ENCODE measurements at places on chromosomes 11 and 22.

DNA sequence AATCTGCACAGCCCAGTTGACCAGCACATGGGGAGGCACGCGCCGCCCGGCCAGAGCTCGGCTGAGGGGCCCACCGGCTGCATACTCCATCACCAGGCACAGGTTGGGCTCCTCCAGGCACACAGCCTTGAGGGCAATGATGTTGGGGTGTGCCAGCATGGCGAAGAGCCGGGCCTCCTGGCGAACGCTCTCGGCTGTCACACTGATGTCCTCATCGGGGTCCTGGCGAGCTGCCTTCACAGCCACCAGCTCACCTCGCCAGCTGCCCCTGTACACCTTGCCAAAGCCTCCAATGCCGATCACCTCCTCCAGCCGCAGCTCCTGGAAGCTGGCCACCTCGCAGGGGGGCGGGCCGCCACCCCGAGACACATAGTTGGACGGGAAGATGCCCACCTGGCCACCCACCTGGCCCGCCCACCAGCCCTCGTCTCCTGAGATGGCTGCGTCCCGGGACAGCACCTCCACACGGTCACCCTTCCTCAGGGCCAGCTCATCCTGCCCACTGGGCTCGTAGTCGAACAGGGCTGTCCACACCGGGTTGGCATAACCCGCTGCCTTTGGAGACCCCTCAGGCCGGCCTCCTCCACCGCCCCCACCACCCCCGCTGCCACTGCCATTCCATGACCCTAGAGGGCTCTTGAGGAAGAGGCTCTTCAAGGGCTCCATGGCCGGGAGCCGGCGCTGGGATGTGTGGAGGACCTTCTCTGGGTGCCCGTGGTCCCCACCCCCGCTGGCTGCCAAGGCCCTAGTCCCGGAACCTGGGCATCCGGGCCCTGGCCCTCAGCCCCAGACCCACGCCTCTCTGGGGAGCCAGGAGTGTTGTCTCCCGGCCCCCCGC lies 711 bp downstream of the MAP3K11 start:
- peak; percentile 88 for DNase-seq

DNA sequence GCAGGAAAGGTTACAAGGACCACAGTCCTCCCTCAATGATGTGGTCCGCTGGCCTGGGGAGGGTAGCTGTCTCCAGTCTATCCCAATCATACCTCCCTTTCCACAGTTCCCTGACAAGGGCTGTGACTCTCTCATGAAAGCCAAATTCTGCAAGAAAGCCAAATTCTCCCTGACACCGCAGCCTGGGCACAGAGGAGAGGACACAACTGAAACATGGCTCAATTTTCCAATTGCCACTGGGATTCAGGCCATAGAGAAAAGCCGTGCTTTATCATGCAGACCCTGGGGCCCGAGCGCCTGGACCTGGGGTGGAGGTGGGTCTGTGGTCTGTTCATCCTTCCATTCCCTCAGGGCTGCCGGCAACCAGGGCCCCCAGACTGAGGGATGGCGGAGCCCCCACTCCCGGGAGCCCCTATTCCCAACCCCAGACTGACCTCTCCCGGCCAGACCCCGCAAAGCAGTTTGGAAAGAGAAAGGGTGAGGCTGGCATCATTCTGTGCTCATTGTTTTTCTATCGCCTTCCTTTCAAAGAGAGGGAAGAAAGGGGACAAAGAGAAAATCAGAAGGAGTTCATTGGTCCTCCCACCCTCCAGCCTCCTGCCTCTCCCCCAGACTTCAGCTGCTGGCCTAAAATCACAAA lies 239.5 kb downstream of the BUD13 start:
- DNase-seq = no peak

DNA sequence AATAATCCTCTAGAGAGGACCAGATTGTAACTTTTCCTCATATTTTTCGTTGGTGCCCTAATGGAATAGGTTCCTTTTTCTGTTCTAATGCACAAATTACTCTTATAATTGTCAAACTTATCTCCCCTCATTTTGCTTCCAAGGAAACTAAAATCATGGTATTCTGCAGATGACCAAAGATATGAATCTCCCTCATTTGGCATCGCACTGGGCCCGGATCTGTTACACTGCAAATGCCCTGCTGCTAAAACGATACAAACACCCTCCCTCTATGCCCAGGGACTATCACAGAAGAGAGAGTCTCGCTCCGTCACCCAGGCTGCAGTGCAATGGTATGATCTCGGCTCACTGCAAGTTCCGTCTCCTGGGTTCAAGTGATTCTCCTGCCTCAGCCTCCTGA lies 7.6 kb downstream of the KLHDC7B start:
- no peak for DNase-seq

- DNase-seq = no peak
Observed at GRCh38 chr11:95296621-95297025, 65.6 kb upstream of the SESN3 start.

- DNase-seq = no peak
Observed at GRCh38 chr11:116414357-116414880, 358.4 kb downstream of the BUD13 start.

DNA sequence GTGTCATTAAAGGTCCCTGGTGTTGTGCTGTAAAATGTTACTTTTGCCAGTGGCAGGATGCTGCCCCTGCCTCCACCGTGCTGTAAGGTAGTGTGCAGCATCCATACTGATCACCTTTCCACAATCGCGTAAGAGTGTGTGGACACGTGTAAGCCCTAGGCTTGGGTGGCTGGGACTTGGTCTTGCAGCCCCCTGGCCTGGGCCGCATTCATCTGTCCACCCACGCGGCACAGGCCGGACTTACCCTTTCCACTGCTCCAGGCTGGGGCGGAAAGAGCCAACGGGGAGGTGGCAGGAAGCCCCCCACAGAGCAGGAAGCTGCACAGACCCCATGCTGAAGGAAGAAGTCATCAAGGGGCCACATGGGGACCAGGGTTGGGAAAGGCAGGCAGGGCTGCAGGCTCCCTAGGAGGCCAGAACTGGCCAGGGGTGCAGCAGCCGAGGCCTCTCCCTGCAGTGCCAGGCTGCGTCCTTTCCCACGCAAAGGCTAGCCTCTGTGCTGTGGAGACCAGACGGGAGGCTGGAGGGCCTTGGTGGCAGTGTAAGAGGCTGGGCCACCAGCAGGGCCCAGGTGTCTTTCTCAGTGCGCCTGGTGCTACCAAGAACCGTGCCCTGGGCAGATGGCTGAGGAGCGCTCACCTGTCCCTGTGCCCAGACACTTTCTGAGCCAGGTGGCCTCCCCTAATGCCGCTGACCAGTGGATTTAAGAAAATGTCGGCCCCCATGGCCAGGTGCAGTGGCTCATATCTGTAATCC lies 11.7 kb upstream of the TMEM191C start:
- peak; percentile 26 for DNase-seq

DNA sequence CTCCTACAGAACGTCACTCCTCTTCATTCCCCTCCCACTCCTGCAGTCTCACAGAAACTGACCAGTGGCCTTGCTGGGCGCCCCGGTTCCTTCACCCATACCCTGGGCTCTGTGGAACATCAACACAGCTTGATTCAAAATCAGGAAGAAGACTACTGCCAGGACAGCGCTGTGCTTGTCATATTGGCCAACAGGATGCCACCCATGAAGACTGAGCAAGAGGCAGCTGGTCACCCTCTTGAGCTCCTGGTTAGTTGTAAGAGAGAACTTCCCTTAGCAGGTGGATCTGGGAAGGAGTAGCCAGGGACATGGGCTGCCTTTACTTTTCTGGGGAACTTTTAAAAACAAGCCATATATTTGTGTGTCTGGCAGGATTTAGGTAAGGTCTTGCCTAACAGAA lies 110.4 kb upstream of the TIMP3 start:
- no peak for DNase-seq

- DNase-seq = no peak
Observed at GRCh38 chr22:27150544-27150941, 493.2 kb downstream of the MIAT start.

DNA sequence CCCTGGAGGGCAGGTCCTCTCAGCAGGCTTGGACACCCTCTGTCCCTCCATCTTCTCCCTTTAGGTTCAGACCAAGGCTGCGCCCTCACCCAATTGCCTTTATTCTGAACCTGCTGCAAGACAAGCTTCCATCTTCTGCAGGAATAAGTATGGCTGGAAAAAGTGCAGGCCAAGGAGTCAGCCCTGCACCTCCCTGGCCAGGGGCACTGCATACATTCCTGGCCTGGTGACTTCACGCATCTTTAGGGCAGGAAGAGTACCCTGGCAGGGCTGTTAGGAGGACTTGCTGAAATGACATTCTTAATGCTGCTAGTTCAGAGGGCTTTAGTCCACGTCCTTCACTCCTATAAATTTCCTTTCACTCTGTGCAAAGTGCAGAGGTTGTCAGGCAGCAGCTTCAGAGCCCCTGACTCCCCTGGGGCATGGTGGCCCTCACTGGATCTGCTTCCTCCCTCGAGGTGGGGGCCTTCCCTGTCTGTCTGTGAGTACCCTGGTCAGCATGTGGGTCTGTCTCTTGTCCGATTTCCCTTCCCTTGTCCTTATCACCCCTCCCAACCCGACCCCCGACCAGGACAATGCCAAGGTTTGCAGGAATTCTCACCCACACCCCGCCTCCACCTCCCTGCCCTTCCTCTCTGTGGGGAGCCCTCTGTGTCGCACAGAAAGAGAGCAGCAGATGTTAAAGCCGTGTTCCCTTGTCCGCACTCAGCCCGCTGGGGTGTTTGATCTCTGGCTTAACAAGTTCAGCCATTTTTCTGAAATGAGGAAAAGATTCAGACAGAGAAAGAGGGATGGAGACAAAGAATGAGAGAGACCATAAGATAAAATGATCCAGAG lies 124.5 kb upstream of the SYT13 start:
- DNase-seq = no peak

GRCh38 chr22:41561335-41561734 lies 525 bp downstream of the CSDC2 start:
- DNase-seq = no peak

GRCh38 chr11:108697872-108698473 lies 33.1 kb downstream of the DDX10 start:
- DNase-seq = no peak

DNA sequence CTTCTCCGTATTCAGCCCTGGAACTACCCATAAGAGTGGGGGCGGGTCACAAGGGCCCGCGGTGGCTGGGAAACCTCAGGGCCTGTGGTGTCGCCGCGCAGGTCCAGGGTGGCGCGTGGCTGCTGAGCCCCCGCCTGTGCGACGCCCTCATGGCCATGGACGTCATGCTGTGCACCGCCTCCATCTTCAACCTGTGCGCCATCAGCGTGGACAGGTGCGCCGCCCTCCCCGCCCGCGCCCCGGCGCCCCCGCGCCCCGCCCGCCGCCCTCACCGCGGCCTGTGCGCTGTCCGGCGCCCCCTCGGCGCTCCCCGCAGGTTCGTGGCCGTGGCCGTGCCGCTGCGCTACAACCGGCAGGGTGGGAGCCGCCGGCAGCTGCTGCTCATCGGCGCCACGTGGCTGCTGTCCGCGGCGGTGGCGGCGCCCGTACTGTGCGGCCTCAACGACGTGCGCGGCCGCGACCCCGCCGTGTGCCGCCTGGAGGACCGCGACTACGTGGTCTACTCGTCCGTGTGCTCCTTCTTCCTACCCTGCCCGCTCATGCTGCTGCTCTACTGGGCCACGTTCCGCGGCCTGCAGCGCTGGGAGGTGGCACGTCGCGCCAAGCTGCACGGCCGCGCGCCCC lies 2.4 kb downstream of the DRD4 start:
- DNase-seq = peak; percentile 86

GRCh38 chr22:43974028-43974545 lies 18.8 kb downstream of the SAMM50 start:
- DNase-seq = no peak

DNA sequence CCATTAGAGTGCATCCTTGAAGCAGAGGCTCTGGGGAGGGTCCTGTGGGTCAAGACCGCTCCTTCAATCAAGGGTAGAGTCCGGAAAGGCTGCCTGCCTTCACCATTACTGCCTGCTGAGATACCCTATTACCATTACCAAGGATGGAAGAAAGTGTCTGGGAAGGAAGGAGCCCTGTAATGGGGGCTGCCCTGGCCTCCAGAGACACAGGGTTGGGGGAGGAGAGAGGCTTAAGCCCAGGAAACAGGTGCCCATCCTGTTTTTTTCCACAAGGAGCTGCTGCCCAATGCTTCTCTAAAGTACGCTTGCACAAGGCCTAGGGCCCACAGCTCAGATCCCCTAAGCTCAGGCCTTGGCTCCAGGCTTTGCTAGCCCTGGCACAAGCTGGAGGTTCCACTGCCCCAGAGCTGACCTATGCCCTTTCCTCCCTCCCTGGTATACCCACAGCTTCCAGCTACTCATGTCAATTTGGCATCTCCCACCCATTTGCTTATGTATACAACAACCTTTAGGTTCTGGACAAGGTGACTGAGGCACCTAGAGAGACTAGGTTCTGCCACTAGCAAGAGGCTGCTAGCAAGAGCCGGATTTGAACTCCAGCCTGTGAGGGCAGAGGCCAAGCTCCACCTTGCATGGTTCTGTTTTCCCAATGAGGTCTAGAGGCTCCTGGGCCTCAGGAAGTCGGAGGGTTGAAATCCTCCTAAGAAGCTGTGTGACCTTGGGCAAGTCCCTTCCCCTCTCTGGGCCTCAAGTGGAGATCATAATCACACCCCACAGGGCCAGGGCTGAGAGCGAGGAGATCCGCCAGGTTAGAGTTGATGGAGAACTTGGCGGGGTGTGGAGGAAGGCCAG lies 1.5 kb upstream of the PLCB3 start:
- no peak for DNase-seq

GRCh38 chr22:49051491-49052022 lies 776.1 kb downstream of the BRD1 start:
- DNase-seq = no peak

DNA sequence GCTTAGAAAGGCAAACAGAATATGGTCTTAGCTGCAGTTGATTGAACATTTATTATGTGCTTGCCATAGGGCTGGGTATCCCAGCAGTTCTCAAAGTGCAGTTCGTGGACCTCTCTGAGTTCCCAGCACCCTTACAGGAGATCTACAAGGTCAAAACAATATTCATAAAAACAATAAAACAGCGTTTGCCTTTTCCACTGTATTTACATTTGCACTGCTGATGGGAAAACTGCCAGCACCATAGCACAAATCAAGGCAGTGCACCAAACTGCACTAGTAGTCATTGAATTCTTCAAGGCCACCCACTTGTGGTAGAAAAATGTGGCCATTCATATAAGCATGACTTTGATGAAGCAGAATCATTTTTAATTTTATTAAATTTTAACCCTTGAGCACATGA lies 128.1 kb downstream of the CCDC34 start:
- no peak for DNase-seq

GRCh38 chr11:92264350-92264749 lies 39.7 kb downstream of the FAT3 start:
- no peak for DNase-seq

DNA sequence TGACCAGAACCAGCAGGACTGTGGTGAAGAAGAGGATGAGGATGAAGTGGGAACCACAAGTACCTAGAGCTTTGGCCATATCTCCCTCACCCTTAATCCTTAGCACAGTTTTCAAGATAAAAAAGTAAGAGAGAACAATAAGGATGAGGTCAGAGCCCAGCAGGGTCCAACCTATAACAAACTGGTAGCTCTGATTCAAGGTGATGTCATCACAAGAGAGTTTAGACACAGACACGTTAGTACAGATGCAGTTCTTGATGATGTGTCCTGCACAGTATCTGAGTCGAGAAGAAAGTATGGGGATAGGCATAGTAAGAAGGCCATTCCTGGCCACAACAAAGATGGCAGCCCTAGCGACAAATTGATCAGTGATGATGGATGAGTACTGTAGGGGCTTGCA lies 586 bp downstream of the OR56A5 start:
- no peak for DNase-seq

GRCh38 chr22:24995649-24996180 lies 43.2 kb downstream of the KIAA1671 start:
- no peak for DNase-seq

All from upper lobe of left lung (tissue), 6 donors.